ENCODE measurements at places on chromosomes 5 and 9. TPM values are rescaled to one million over a fixed set of nuclear protein-coding genes. Genes with fewer than 3 reads are reported as not detected.
A peak's percentile ranks its signal among the peaks of the same experiment; 100 is the strongest.

MYMK gene
- not detected for total RNA-seq

DNA sequence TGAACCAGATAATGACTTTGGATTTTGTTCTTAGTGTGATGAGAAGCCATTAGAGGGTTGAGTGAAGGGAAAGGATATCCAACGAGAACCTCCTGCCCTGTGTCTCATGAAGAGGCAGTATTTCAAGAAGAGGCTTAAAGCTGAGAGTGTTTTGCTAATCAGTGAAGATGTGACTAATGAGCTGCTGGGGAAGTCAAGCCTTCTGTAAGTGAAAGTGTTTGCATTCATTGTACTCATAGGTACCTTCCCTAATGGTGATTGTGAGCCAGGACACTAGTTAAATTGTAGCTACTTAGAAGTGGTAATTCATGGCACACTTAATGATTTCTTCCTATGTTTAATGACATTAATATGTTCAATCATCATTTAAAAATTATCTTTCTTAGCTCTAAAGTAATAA lies 23.7 kb downstream of the PIP5K1B start:
- no peaks in the 10 kb centered on the region for H3K27me3 ChIP-seq
- no peak for DNase-seq
- no peaks in the 10 kb centered on the region for H3K4me1 ChIP-seq
- H3K36me3 ChIP-seq, result no peaks in the 10 kb centered on the region
- no peak overlapping the region for H3K27ac ChIP-seq
- H3K4me3 ChIP-seq, result no peak overlapping the region

PCDHGB3 gene
- 6.1 TPM for total RNA-seq

TMEM8B gene
- 7.1 TPM for total RNA-seq

SGCD gene
- 8.2 TPM for total RNA-seq

ROR2 gene
- 51.4 TPM for total RNA-seq

DNA sequence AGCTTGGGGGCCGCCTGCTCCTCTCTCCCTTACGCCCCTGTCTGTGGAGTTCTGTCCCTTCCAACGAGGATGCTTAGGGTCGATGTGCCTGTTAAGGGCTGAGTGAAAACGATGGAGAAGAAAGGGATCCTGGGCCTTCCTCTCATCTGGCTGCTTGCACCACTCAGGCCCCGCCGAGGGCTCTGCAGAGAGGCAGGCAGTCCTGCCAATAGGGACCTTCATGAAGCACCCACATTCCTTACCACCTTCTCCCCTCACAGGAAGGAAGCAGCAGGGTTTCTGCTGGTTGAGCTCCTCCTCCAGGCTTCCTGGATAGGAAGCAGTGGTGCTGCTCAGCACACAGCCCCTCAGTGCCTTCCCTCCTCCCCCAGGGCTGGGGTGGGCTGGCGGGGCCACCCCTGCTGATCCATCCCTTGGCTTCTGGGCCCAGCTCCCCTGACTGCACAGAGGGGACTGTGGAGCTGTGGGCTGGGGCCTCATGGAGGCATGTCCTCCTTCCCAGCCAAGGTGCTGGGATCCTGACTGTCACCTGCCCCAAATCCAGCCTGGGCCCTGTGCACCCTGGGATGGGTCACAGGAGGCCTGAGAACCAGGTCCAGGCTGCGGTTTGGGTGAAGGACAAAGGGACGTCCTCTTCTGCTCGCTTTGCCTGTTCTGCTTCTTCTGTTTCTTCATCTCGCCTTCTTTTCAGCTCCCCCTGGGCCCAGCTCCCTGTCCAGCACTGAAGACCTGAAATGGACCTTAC lies 50.5 kb downstream of the AHRR start:
- H3K36me3 ChIP-seq, result no peaks in the 10 kb centered on the region
- H3K27ac ChIP-seq, result no peak overlapping the region
- H3K4me1 ChIP-seq, result peaks cover 14% of the 10 kb centered on the region
- H3K27me3 ChIP-seq, result peaks cover 18% of the 10 kb centered on the region

DNA sequence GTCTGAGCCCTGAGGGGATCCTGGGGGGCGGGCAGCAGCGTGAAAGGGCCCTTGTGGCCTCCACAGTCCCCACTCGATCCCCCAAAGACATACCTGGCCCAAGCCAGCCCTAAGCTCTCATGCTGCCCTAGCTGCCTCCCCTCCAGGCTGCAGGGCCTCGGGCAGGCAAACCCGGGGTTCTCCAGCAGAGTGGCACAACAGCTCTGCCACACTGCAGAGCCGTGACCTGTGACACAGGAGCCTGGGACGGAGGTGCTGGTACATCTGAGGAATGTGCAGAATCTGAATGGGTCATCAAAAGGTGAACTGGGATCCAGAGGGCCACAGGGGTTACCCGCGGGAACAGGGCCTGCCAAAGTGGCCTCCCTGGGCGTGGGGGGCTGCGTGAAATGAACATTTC lies 163.2 kb downstream of the DAB2IP start:
- no peak overlapping the region for H3K4me3 ChIP-seq
- H3K27me3 ChIP-seq, result no peaks in the 10 kb centered on the region
- H3K36me3 ChIP-seq, result no peaks in the 10 kb centered on the region
- H3K27ac ChIP-seq, result no peak overlapping the region
- no peaks in the 10 kb centered on the region for H3K4me1 ChIP-seq

GRCh38 chr5:148950471-148950863 lies 112.4 kb downstream of the SH3TC2 start:
- no peaks in the 10 kb centered on the region for H3K4me1 ChIP-seq
- peak overlapping the region; percentile 76 for H3K27ac ChIP-seq

GDNF gene
- 4.2 TPM for total RNA-seq

DNA sequence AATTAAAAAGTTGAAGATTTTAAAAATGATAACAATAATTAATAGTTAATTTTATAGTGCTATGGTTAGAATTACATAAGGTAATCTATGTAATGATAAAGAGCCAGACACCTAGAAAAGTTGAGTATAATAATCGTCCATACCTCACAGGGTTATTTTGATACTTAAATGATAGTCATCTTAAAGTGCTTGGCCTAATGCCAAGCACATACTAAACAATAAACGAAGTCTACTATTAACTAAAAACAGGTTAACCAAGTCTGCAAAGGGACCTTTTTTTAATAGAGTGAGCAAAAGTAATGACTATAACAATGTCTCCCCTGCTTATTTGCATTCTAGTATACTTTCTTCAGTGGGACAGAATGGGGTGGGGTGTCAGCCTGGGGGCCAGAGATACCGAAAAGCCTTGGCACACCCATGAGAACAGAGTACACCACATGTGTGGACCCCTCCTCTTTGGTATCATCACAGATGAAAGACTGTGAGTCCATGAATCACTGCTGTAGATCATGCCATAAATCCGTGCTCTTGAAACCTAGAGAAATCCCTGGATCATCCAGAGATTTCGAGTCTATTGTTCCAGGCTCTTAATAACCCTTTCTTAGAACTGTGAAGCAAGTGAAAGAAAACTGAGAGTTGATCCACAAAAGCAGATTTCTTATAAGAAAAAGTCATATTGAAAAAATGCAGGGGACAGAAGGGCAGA lies 249.5 kb downstream of the PRELID2 start:
- H3K4me3 ChIP-seq, result no peak overlapping the region
- no peaks in the 10 kb centered on the region for H3K27me3 ChIP-seq
- H3K27ac ChIP-seq, result no peak overlapping the region
- DNase-seq, result no peak
- no peaks in the 10 kb centered on the region for H3K36me3 ChIP-seq

GRCh38 chr5:120545007-120545406 lies 80.9 kb downstream of the PRR16 start:
- H3K27me3 ChIP-seq, result no peaks in the 10 kb centered on the region
- no peaks in the 10 kb centered on the region for H3K36me3 ChIP-seq
- DNase-seq, result no peak
- no peaks in the 10 kb centered on the region for H3K4me1 ChIP-seq
- H3K4me3 ChIP-seq, result no peak overlapping the region

- no peaks in the 10 kb centered on the region for H3K4me1 ChIP-seq
- no peaks in the 10 kb centered on the region for H3K36me3 ChIP-seq
- H3K27me3 ChIP-seq, result no peaks in the 10 kb centered on the region
Measured at GRCh38 chr5:112694853-112695709, 42.6 kb upstream of the APC start.

GRCh38 chr5:131863700-131864099 lies 66.9 kb upstream of the FNIP1 start:
- H3K27ac ChIP-seq, result no peak overlapping the region
- no peaks in the 10 kb centered on the region for H3K27me3 ChIP-seq
- no peaks in the 10 kb centered on the region for H3K4me1 ChIP-seq
- H3K4me3 ChIP-seq, result no peak overlapping the region
- DNase-seq, result no peak
- H3K36me3 ChIP-seq, result no peaks in the 10 kb centered on the region

DNA sequence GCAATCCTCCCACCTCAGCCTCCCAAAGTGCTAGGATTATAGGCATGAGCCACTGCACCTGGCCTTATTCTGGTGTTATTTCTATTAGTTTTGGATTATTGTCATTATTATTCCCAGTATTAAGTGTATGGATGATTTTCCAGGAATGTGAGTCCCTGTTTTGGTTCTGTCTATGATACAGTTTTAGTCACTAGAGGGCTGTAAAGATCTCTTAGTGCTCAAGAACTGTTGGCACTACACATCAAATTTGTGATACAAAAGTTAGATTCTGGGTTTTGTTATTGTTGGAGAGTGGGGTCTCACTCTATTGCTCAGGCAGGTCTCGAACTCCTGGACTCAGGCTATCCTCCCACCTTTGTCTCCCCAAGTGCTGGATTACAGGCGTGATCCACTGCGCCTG lies 12.1 kb downstream of the CCL28 start:
- H3K27me3 ChIP-seq, result peaks cover 12% of the 10 kb centered on the region
- DNase-seq, result no peak
- H3K4me1 ChIP-seq, result peaks cover 6% of the 10 kb centered on the region
- no peak overlapping the region for H3K27ac ChIP-seq
- no peak overlapping the region for H3K4me3 ChIP-seq
- no peaks in the 10 kb centered on the region for H3K36me3 ChIP-seq

- peaks cover 9% of the 10 kb centered on the region for H3K4me1 ChIP-seq
- H3K27me3 ChIP-seq, result no peaks in the 10 kb centered on the region
- H3K36me3 ChIP-seq, result no peaks in the 10 kb centered on the region
Measured at GRCh38 chr5:178372142-178372571, 139.6 kb upstream of the PHYKPL start.

ASPN gene
- 96.9 TPM for total RNA-seq

DNA sequence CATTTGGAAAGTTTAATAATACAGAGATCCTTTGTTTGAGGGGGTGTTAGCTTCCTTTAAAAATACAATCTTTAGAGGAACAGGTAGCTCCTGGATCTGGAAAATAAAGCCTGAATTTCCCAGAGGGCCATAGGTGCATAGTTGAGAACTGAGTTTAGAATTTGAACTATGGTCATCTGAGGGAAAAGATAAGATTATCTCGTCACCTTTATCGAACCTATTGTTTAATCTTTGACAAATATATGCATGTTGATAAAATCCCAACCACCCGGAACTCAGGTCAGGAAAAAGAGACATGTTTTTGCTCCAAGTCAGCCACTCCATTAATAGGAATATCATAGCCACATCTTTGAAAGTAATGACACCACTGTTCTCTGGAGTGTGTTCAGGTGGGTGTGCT lies 91.7 kb upstream of the FAM169A start:
- no peaks in the 10 kb centered on the region for H3K4me1 ChIP-seq
- H3K27ac ChIP-seq, result no peak overlapping the region
- H3K27me3 ChIP-seq, result no peaks in the 10 kb centered on the region
- no peak for DNase-seq
- no peaks in the 10 kb centered on the region for H3K36me3 ChIP-seq

- no peaks in the 10 kb centered on the region for H3K27me3 ChIP-seq
- H3K27ac ChIP-seq, result no peak overlapping the region
Measured at GRCh38 chr5:55021410-55021809, 2.6 kb upstream of the GZMK start.

- H3K4me3 ChIP-seq, result no peak overlapping the region
- H3K36me3 ChIP-seq, result no peaks in the 10 kb centered on the region
- peaks cover 15% of the 10 kb centered on the region for H3K27me3 ChIP-seq
- DNase-seq, result no peak
- no peaks in the 10 kb centered on the region for H3K4me1 ChIP-seq
- no peak overlapping the region for H3K27ac ChIP-seq
Measured at GRCh38 chr5:3187771-3188425, 407.7 kb upstream of the IRX1 start.

PCDHB15 gene
- total RNA-seq, result 7.3 TPM

GRCh38 chr5:51001227-51001923 lies 334.9 kb downstream of the PARP8 start:
- H3K36me3 ChIP-seq, result no peaks in the 10 kb centered on the region
- H3K4me3 ChIP-seq, result no peak overlapping the region
- no peaks in the 10 kb centered on the region for H3K27me3 ChIP-seq

DNA sequence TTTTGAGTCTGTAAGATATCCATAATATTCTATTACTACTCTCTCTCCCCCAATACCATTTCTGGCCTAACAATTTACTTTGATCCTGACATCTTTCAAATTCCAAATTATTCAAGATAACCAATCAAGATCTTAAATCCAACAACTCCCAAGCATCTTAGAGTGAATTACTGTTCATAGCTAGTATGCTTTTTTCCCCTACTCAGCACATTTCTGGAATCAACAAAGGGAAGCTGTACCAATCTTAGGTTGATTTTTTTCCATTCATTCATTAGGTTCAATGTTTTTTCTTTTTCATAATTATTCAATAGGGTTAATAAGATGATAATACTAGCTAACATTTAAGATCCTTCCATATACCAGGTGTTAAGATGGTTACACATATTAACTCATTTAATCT lies 50.3 kb upstream of the MTMR12 start:
- no peak overlapping the region for H3K4me3 ChIP-seq
- H3K27ac ChIP-seq, result no peak overlapping the region
- peaks cover 8% of the 10 kb centered on the region for H3K36me3 ChIP-seq
- no peaks in the 10 kb centered on the region for H3K4me1 ChIP-seq

DNA sequence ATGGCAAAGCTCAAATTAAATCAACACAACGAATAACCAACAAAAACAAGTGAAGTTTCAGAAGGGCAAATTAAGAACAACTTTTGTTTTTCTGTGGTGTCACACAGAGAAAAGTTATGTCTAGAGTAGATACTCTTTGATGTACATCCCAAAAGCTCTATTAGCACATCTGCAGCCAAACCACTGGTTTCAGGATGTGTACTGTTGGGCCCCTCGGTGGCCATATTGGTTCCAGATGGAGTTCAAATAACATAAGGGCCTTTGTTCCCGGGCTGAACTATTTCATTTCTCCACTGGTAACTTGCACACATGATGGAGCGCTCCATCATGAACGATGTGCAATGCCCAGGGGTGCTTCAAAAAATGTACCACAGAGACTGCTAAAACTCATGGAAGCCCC lies 126.1 kb downstream of the SEMA5A start:
- H3K36me3 ChIP-seq, result no peaks in the 10 kb centered on the region
- H3K27ac ChIP-seq, result no peak overlapping the region
- no peak for DNase-seq
- H3K27me3 ChIP-seq, result no peaks in the 10 kb centered on the region
- no peak overlapping the region for H3K4me3 ChIP-seq

FABP6 gene
- total RNA-seq, result 1.4 TPM

- H3K27me3 ChIP-seq, result peaks cover 11% of the 10 kb centered on the region
- DNase-seq, result no peak
- no peaks in the 10 kb centered on the region for H3K36me3 ChIP-seq
- H3K4me3 ChIP-seq, result no peak overlapping the region
- H3K27ac ChIP-seq, result no peak overlapping the region
- H3K4me1 ChIP-seq, result no peaks in the 10 kb centered on the region
Measured at GRCh38 chr5:141716009-141716408, 34.0 kb upstream of the ARAP3 start.

- H3K4me1 ChIP-seq, result no peaks in the 10 kb centered on the region
- no peak for DNase-seq
- H3K36me3 ChIP-seq, result no peaks in the 10 kb centered on the region
- no peak overlapping the region for H3K4me3 ChIP-seq
Measured at GRCh38 chr9:98328770-98329169, 73.3 kb upstream of the TBC1D2 start.

GRCh38 chr9:129783516-129784361 lies 19.2 kb upstream of the TOR1B start:
- no peaks in the 10 kb centered on the region for H3K27me3 ChIP-seq
- H3K27ac ChIP-seq, result no peak overlapping the region
- H3K4me1 ChIP-seq, result no peaks in the 10 kb centered on the region
- H3K36me3 ChIP-seq, result no peaks in the 10 kb centered on the region
- DNase-seq, result peak; percentile 85

FBXW11 gene
- total RNA-seq, result 43.8 TPM

TSSK1B gene
- total RNA-seq, result not detected

ANKRD20A1 gene
- total RNA-seq, result 1.7 TPM
